ENCODE measurements at places on chromosomes 13 and 19.

DNA sequence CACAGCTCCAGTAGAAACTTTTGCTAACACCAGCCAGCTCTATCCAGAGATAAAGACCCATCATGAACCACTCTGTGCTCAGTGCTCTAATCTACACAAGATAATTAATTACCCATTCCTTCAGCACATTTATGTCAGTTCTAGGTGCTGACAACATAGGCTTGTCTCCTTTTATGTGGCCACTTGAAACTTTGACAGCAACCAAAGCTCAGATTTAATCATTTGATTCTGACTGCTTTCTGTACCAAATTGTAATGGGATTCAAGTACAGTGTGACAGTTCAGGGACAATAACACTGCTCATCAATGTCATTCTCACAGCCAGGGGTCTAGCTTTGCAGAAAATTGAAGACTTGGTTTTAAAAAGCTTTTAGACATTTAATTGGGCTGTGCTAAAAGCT is 266.6 kb downstream of the KCTD12 start:
- DNase-seq = no peak

DNA sequence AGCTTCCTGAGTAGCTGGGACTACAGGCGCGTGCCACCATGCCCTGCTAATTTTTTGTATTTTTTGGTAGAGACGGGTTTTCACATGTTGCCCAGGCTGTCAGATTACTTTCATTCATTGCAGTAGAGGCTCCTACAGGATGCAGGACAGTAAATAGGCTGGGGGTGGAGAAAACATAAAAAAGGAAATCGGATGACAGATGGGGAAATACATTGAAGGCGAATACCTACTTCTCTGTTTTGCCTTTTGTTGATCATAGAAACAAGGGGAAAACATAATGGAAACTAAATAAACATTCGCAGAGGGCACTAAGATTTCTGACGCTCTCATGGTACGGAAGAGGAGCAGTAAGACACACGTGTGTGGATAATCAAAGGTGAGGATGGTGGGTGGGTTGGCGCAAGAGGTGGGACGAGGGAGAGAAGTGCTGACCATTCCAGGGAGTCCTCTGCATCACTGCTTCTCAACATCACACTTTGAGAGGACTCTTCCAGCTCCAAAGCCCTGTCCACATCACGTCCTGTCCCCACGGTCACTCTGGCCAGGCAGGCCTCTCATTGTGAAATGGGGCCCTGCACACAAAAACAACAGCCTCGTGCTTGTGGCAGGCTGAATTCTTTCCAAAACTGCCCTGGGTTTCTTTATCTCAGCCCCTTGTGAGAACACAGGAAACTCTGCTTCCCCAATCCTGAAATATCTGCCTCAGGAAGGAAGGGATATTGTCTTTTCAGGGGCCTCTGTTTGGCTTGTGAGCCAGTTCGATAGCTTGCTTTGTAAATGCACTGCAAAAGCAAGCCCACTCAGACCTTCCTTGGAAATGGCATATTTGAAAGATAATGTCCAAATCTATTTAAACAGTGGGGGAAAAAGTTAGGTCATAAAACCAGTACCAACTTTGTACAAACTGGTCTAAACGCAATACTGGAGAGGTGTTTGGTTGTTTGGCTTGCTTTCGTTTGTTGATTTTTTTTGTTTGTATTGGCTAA is 188.5 kb downstream of the FOXO1 start:
- no peak for DNase-seq

GRCh38 chr13:41587490-41587889 is 130.1 kb downstream of the RGCC start:
- no peak for DNase-seq

DNA sequence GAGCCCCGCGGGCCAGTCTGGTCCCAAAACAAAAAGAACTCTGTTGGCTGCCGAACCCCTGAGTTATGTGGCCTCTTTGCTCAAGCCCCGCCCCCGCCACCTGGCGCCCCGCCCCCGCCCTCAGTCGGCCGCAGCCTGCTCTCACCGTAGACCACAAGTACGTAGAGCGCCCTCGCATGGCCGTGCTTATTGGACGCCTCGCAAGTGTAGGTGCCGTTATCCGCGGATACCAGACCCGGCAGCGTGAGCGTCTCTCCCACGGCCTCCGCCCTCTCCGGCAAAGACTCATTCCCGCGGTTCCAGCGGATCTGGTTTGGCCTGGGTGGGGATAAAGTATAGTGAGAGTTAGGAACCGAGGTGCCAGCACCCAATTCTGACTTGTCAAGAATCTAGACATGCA is 5.5 kb upstream of the ZNF428 start:
- DNase-seq = no peak

GRCh38 chr19:7904074-7905020 is 670 bp downstream of the MAP2K7 start:
- no peak for DNase-seq

DNA sequence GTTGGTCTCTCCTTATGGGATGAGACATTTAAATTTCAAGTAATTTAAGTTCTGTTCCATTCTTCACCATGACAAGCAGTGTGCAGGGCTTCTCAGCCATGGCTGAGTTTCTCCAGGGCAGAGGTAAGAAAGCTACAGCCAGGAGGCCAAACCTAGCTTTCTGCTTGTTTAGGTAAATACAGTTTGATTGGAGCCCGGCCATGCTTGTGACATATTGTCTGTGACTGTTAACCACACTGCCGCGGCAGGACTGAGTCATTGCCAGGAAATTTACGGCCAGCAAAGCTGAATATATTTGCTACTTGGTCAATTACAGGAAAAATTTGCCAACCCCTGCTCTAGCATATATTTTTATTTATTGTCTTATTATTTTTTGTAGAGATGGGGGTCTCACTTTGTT is 10.7 kb downstream of the NLRP8 start:
- no peak for DNase-seq

GRCh38 chr13:98142380-98143156 is at the start of gene FARP1:
Gene FARP1 (plus strand): TSS chr13:98143094. CDS start chr13:98213243, 70,149 bp downstream.
- DNase-seq = peak; percentile 37

GRCh38 chr19:36962346-36962745 is 46.2 kb downstream of the ZNF568 start:
- DNase-seq = no peak

- DNase-seq = no peak
Measured at GRCh38 chr19:48218997-48219396, 36.7 kb downstream of the CARD8 start.

GRCh38 chr19:35495107-35496064 is 5.1 kb upstream of the KRTDAP start:
- peak; percentile 7 for DNase-seq

GRCh38 chr19:39587496-39587895 is 14.8 kb upstream of the LGALS13 start:
- DNase-seq = no peak

GRCh38 chr19:44260343-44260681 is 626 bp downstream of the ZNF233 start:
- DNase-seq = no peak

GRCh38 chr13:49690133-49690994 is 922 bp downstream of the EBPL start:
- no peak for DNase-seq

- no peak for DNase-seq
Measured at GRCh38 chr13:93794197-93794885, 567.7 kb downstream of the GPC6 start.

GRCh38 chr13:111659842-111660241 is 339.4 kb downstream of the TEX29 start:
- no peak for DNase-seq

GRCh38 chr19:10812196-10812595 is 23.8 kb downstream of the TMED1 start:
- no peak for DNase-seq

- DNase-seq = no peak
Measured at GRCh38 chr13:34571716-34572115, 370.4 kb upstream of the NBEA start.

- no peak for DNase-seq
Measured at GRCh38 chr13:42569576-42570344, 4.2 kb upstream of the TNFSF11 start.

DNA sequence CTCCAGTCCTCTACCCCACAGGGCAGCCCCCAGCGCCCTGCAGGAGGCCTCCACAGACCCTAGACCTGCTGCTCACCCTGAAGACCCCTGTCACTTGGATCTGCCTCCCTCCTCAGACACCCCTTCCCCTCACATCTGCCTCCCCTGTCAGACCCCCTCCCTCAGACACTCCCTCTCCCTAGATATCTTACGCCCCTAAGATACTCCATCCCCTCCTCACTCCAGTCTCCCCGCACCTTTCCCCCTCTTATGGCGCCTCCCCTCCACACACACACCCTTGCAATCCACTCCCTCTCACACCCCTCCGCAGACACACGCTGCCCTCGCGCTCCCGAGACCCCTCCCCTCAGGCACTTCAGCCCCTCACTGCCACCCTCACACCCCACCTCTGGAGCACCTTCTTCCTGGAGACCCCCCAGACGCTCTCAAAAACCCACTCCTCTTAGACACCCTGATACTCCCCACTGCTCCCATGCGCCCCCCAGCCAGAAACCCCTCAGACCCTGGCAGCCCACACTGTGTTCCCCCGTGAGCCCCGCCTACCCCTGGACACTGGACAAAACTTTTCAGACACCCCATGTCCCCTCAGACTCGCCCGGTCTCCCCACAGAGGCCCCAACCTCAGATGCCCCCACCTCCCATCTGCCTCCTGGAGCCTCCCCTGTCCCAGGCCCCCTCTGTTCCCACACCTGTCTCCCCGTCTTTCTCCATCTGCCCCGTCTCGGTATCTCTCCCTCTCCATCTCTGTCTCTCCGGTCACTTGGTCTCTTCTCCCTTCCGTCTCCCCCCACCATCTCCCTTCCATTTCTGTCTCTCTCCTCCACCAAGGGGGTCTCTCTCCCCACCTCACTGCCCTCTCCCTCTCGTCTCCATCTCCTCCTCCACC is 14.5 kb downstream of the ERFL start:
- no peak for DNase-seq

DNA sequence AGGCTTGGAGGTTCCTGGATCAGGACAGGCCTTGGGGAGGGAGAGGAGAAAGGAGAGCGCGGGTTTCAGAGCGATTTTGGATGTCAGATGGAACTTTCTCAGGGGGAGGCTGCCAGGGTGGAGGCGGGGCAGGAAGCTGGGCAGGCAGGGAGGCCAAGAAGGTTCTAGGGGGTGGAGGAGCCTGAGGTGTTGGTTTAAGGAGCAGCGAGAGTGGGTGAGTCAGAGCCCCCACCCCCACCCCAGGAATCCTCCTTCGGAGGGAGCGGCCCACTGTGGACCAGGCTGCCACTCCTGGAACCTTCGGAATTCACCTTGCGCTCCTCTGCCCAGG is 15.9 kb upstream of the NOP53 start:
- peak; percentile 63 for DNase-seq

- no peak for DNase-seq
Measured at GRCh38 chr19:44024900-44025216, 321 bp upstream of the ZNF222 start.

DNA sequence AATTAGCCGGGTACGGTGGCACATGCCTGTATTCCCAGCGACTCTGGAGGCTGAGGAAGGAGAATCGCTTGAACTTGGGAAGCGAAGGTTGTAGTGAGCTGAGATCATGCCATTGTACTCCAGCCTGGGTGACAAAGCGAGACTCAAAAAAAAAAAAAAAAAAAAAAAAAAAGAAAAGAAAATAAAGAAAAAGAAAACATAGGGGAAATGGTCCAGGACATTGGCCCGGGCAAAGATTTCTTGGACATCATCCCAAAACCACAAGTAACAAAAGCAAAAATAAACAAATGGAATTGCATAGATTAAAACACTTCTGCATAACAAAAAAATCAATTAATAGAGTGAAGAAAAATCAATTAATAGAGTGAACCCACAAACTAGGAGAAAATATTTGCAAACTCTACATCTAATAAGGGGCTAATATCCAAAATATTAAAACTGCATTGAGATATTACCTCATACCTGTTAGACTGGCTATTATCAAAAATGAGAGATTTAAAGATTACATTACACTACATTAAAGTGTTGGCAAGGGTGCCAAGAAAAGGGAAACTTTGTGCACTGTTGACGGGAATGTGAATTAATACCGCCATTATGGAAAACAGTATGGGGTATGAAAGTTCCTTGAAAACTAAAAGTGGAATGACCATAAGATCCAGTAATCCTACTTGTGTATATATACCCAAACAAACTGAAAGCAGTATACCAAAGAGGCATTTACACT is 18.5 kb upstream of the ABCC4 start:
- no peak for DNase-seq

- DNase-seq = no peak
Measured at GRCh38 chr19:8208119-8208921, 850 bp upstream of the CERS4 start.

DNA sequence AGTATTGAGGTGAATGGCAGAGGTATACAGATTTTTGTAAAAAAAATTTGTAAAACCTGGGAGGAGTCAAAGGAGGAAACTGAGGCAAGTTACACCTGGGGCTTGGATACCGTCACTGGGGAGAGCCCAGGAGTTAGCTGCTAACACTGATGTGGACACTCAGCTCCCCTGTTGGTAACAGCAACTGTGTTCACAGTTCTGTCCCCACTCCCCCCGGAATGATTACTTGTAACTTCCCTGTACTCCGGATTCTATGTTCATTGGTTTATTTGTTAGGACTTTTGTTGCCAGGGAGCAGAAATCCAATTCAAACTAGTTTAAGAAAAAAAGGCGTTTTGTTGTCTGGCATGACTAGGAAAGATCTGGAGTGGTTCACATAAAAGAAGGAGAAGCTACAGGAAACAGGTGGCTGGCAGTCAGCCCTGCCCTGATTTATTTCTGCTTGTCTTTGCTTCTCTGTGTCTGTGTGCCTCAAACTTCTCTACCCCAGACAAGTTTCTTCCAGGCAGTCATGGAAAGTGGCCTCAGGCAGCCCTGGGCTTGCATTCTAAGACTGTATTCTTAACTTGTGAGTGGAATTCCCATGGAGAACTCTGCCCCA is 2.3 kb upstream of the GPR12 start:
- DNase-seq = no peak

DNA sequence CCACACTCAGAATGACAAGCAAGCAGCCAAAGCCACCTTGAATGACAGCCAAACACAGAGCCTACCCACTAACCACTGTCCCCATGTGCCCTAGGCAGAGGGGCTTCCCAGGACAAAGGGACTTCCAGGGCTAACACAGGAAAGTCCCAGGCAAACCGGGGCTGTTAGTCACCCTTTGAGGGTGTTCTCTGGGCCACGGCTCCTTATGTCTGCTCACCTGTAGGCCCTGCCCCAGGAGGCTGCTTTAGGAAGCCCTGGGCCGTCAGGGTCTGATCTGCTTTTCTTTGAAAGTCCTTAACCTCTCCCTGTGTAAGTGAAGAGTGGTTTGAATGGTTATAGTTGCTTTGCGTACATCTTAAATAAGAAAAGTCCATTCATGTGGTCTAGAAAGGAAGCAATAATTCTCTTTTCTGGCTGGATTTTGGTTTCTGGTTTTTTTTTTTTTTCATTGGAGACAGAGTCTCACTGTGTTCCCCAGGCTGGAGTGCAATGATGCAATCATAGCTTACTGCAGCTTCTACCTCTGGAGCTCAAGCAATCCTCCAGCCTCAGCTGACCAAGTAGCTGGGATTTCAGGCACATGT is 161.4 kb downstream of the EFNB2 start:
- DNase-seq = no peak

DNA sequence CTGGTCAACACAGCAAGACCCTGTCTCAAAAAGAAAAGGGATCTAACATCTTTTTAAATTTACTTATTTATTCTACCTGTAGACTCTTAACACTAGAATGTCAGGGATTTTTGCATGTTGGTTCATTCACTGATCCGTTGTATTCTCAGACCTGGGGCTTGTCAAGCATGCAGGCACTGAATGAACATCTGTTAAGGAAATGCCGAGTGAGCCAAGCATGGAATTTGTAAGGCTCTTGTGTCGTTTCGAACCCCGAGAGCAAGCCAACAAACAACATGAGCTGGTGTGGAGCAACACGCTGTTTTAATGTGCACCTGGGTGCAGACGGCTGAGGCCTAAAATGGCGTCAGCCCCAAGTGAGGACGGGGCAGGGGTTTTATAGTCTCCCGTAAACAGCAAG is 10.0 kb upstream of the OR1M1 start:
- DNase-seq = no peak

All from AG09319 (cell line).